ENCODE measurements at places on chromosomes 2 and 18.

- DNase-seq, result no peak
Observed at GRCh38 chr2:99495115-99495860, 5.5 kb upstream of the REV1 start.

- no peak for DNase-seq
Observed at GRCh38 chr2:120893811-120894584, 158.3 kb downstream of the GLI2 start.

DNA sequence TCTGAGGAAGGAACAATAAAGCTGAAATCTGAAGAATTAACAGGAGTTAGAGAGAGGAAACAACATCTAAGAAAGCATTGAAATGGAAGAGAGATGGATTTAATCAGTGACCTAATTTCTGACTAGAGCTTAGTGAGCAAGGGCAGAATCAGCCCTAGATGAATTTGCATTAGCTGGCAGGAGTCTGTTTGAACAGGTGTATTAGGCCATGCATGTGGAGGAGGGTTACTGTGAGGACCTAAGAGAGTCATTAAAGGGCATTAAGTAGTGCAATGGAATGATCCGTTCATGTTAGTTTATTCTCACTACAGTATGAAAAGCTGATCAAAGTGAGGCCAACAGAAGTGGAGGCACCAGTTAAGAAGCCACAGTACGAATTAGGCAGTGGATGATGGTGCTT is 285.3 kb downstream of the GRB14 start:
- DNase-seq, result no peak

- DNase-seq, result peak; percentile 78
Observed at GRCh38 chr2:201257381-201257955, 2.9 kb upstream of the CASP8 start.

DNA sequence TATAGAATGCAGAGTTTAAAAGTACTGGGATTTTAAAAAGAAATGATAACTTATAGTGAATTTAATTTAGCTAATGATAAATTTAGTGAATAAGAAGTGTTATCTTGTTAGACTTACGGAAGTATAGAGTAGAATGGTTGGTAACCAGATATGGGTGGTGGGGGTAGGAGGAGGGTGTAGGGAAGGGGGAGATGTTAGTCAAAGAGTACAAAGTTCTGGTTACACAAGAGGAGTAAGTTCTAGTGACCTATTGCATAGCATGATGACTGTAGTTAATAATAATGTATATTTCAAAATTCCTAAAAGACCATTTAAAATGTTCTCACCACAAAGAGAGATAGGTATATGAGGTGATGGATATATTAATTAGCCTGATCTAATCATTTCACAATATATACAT is 184.8 kb upstream of the STON1 start:
- no peak for DNase-seq

DNA sequence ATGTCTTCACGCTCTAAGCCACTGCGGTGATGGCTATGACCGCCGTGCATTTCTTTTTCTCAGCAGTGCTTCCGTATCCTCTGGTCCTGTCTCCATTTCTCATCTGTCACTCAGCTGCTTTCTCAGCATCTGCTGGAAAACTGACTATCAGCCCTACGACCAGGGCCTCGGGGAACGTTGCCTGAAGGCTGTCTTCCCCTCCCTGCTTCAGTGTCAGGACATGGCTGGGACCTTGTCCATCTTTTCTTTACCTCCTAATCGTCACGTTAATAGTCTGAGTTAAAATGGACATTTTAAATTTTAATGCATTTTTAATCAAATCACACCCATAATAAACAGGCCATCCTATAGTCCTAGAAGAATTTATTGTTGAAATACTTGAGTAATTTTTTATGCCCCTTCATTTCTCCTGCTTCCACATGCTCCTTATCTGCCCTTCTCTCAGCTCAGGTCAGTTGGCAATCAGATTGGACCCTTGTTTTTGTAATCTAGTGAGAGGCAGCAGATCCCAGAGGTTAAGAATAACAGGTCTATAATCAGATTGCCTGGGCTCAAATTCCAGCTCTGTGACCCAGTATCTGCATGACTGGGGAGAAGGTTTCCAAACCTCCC is 250.2 kb upstream of the SIX3 start:
- no peak for DNase-seq

- no peak for DNase-seq
Observed at GRCh38 chr18:2331491-2331890, 239.8 kb downstream of the METTL4 start.

GRCh38 chr2:30428827-30429461 is 18.1 kb upstream of the LCLAT1 start:
- DNase-seq, result no peak

GRCh38 chr2:123915380-123915779 is 109.7 kb upstream of the CNTNAP5 start:
- no peak for DNase-seq

- no peak for DNase-seq
Observed at GRCh38 chr2:81872006-81872405, 1567.5 kb upstream of the LRRTM1 start.

DNA sequence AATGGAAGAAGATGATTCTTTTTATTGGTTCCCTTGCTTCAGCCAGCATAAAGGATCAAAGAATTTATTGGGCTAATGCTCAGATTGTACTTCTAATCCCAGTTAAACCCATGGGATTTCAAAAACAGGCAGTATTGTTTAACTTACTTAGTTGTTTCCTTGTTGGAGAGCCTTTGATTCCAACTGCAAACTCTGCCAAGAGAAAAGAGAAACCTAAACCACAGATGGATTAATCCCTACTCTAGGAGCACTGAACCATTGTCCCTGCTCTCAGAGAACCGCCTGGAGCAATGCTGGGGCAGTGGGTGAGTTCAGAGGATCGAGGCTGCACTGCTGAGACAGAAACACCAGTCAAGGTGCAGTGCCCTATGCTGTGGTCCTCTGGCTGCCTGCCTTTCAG is 44.9 kb upstream of the SIGLEC15 start:
- no peak for DNase-seq

GRCh38 chr2:168814046-168814445 is 11.6 kb downstream of the NOSTRIN start:
- no peak for DNase-seq
